ENCODE measurements at places on chromosomes 3 and 15.

DNA sequence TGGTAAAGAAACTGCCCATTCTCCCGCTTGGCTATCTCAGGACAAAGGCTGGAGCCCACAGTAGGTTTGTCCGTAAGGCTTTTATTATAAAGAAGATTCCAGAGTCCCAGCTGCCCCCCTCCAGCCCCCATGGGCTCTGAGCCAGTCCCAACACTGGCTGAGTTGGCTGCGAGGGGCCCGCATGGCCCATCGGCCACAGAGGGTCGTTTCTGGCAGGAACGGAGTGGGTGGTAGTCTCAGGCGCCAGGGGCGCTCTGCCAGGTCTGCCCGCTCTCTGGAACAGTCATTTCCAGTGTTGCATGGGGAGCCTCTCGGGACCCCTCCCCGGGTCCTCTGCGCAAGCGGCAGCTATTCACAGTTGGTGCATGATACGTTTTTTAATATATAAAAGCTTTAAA lies 12.2 kb downstream of the H1-8 start:
- DNase-seq, result no peak

GRCh38 chr15:74958320-74958907 lies 1.8 kb upstream of the RPP25 start:
- DNase-seq, result no peak

DNA sequence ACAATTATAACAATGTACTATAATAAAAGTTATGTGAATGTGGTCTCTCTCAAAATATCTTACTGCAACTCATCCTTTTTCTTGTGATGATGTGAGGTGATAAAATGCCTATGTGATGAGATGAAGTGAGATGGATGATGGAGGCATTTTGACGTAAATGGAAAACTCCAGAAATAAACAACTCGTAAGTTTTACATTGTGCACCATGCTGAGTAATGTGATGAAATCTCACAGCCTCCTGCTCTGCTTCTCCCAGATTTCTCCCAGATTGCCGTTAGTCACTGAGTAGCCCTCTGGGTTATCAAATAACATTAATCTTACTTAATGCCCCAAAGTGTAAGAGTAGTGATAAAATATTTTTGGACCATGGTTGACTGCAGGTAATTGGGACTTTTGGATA lies 64.8 kb upstream of the SLCO2A1 start:
- no peak for DNase-seq

- peak; percentile 63 for DNase-seq
Measured at GRCh38 chr3:37741644-37742043, 120.0 kb upstream of the CTDSPL start.

DNA sequence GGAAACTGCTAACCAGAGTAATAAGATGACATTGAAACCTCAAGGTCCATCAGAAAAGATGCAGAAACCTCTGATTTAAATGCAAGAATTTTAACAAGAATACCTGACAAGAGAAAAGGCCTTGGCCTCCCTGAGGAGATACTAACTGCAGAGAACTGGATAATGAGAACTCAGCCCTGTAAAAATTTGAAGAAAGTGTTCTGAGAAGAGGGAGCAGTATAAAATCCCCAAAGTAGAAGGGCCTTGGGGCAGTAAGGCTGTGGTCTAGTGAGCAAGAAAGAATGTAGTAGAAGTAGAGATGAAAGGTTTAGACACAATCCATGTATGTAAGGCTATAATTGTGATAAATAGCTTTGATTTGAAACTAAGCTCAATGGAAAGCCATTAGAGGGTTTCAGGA lies 394.1 kb downstream of the ZBBX start:
- DNase-seq, result no peak
